ENCODE measurements at places on chromosomes 12 and 14. TPM values are rescaled to one million over a fixed set of nuclear protein-coding genes. Genes with fewer than 3 reads are reported as not detected.

GIT2 gene
- total RNA-seq, result 37.1 TPM

SERPINA3 gene
- 0.09 TPM for total RNA-seq

TAS2R19 gene
- total RNA-seq, result 3.6 TPM

WNT1 gene
- not detected for total RNA-seq

GPR84 gene
- not detected for total RNA-seq

ANKRD33 gene
- 0.04 TPM for total RNA-seq

AKAP6 gene
- total RNA-seq, result 87.1 TPM

RNASE3 gene
- not detected for total RNA-seq

RIN3 gene
- total RNA-seq, result 4.3 TPM

KRT82 gene
- not detected for total RNA-seq

NEUROD4 gene
- total RNA-seq, result under 0.01 TPM

PLBD1 gene
- 23.2 TPM for total RNA-seq

TAS2R42 gene
- not detected for total RNA-seq

OAS1 gene
- 3.6 TPM for total RNA-seq

MARK3 gene
- total RNA-seq, result 59.1 TPM

POLE2 gene
- 8.9 TPM for total RNA-seq

ADGRD1 gene
- 10.8 TPM for total RNA-seq

Measured in muscle of leg (tissue), 16 donors.